Stimulated activated CD4-positive, alpha-beta T cell treated with anti-CD3 and anti-CD28 coated beads, TNF-alpha, amount 100 ng/mL, for 24 hours (primary cell): ENCODE measurements at places on chromosomes 13 and 19.

- DNase-seq = no peak
Measured at GRCh38 chr13:94707400-94708021, 4.8 kb downstream of the SOX21 start.

DNA sequence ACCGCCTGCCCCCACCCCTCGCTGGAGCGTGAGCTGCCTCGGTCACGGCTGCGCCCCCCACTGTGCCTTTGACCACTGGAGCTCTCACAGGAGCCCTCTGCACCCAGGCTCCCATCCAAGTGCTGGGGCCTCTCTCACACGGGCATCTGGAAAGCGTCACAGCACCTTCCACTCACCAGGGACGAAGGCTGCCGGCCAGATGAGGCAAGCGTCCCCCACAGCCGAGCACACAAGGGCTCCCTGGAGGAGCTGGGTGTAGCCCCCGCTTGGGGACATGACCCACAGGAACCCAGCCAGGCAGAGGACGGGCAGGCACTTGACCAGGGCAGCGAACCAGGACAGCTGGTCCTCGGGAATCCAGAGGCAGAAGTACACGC lies 560 bp downstream of the TMEM86B start:
- no peak for DNase-seq

- peak; percentile 65 for DNase-seq
Measured at GRCh38 chr19:55484593-55485438, at the start of gene NAT14. TSS of gene NAT14 (plus strand) at chr19:55485188. CDS start at chr19:55485709, 521 bp downstream.

DNA sequence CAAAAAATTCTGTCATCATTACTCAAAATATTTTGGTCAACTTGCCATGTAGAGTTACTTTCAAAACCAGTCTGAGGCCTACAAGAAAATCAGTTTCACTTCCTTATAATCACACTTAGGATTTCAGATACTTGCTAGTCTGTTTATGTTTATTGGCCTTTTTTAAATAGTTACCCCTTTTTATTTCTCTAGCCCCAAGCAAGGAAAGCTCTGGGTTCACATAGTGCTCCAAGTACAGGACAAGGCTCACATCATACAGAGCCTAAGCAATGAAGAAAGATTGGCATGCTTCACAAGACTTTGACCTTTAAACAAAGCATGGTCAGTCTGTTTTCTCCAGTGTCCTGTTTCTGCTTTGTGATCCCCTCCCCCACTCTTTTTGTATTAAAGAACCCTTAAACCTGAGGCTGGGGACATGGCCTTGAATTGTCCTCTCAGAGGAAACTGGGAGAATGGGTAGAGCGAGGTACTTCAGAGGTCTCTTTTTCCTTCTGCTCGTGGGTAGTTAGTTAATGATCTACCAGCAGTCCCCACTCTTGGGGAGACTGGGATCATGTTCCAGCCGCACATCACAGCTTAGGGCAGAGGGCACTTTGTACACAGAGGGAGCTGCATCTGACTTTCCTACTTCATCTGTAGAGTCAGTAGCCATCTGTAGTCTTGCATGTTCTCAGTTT lies 30.7 kb downstream of the CEACAM1 start:
- no peak for DNase-seq
